ENCODE measurements at places on chromosomes 6 and 20. TPM values are rescaled to one million over a fixed set of nuclear protein-coding genes. Genes with fewer than 3 reads are reported as not detected.

The MLIP gene
- 4.4 TPM for total RNA-seq

DNA sequence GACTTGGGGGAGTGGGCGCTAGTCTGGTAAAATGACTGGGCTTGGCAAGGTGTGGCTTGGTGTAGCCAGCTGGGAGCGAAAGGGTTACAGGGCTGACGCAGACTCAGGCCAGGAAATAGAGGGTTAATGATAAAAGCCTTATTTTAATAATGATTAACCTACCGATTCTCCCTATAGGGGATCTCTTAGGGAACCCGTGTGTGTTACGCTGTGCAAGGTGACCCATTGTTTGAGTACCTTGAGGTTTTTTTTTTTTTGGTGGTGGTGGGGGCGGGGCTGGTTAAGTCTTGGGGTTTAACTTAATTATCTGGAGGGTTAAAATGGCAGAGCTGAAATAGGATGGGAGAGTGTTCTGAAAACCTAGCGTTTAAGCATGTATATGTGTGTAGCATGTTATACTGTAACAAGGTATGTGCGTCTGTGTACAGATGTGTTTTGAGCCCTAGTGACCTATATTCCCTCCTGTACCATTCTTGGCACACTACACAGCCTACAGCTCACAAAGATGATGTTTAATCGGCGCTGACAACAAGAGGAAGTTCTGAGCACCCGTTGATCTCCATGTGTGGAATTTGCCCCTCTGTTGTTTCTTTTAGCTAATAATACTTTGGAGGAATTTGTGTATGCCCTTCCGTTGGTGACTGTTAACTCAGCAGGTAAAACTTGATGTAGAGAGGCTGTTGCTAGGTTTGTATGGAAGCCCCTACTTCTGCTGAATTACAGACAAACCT, 1.3 kb downstream of the CARMIL1 start:
- no peak for DNase-seq

GRCh38 chr6:30491991-30492952, 3.0 kb downstream of the HLA-E start:
- no peak for DNase-seq

The CST9L gene
- total RNA-seq: not detected

The KCNG1 gene
- total RNA-seq: 0.70 TPM

The CLDN20 gene
- total RNA-seq: not detected

DNA sequence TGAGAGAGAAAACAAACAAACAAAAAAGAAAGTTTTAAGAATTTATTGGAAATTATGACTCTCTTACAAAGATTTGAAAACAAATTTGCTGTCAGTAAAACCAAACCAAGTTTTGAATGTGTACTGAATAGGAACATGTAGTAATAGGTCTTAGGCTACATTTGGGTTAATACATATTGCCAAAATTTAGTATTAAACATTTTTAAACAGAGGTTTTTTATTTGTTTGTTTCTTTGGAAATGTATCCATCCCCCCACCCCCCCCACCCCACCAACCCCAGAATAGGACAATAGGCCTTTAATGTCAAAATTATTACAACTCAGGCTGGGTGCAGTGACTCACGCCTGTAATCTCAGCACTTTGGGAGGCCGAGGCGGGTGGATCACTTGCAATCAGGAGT, 2.5 kb downstream of the C6orf118 start:
- DNase-seq: no peak
